CD4-positive, alpha-beta T cell treated with Interleukin-4 for 4 hours (primary cell): ENCODE measurements at places on chromosomes 2 and 18.
A peak's percentile ranks its signal among the peaks of the same experiment; 100 is the strongest.

GRCh38 chr2:32947484-32948143 is 861 bp downstream of the LTBP1 start:
- DNase-seq, result peak; percentile 5

DNA sequence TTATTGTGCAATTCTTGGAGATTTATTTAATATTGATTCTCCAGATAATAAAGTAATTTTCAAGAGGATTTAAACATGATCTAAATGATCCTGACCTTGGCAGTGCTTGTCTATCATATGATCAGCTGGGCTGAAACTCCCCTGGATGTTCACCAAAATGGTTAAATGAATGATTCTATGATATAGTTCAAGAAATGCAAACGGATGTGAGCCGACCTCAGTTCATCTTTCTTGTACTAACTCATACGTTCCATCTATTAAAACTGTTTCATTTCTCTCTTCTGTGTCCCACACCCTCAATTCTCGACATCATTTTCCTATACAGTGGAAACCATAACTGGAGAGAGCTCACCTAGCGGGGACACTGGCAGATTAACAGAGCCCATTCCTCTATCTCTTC is 281.7 kb upstream of the CCDC68 start:
- DNase-seq, result no peak

DNA sequence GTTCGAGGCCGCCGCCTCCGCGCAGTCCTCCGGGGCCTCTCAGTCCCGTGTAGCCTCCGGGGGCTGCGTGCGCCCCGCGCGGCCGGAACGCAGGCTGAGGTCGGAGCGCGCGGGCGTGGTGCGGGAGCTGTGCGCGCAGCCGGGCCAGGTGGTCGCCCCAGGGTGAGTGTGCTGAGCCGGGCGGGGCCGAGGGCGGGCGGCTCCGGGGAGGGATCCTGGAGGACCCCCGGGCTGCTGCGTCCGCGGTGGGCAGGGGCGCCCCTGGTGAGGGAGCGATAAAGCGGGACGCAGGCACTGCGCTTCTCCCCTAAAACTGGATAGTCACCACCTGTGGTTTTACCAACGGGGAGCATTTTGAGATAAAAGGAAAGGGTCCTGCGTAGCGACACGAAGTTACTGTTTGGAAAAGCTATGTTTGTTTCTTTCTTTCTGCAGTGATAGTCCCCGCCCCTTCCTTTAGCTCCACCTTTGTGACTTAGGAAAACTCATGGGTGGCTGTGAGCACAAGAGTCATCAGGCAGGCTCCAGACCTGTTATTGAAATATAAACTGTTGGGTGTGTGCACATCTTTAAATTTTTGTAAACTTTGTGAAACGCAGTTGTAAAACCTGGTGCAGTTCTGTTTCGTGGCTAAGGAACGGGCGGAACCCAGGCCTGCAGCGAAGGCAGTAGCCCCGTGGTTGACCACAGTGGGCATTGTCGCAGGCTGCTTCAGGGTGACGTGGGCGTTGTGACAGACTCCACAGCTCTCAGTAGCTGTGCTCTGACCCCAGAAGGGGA is 687 bp downstream of the CTDP1 start:
- peak; percentile 52 for DNase-seq

GRCh38 chr18:50119296-50119695 is 75.7 kb downstream of the MYO5B start:
- DNase-seq, result no peak

DNA sequence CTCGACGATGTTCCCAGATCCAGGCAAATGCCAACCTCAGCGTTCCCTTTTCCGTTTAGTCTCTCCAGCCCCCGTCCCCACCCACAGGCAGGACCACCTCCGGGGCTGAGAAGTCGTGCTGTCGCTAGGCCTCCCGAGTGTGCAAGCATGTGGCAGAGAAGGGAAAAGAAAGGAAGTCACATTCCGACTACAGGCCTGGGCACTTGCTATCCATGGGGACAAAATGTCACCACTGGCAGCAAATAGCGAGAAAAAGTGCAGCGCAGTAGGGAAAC is 420 bp downstream of the PIGN start:
- DNase-seq, result no peak

DNA sequence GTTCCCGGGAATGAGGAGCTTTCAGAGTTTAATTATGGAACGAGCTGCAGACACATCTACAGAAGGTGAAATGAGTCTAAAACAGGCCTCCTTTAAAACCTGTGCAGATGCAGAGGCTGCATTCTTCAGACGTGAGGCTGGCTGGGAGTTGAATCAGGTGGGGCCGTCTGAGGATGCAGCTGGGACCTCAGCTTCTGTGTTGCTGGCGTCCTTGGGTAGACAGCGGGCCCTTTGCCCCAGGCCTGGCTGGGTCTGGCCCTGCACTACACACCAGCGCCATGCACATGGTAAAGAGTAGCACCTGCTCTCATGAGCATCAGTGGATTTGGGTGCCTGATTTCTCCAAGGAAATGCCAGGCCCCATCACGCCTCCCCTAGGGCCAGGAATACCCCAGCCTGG is 67.3 kb downstream of the TMEM18 start:
- no peak for DNase-seq
